CD4-positive, alpha-beta T cell treated with Interleukin-15 for 1 hour (primary cell): ENCODE measurements at places on chromosomes 16 and 17.

DNA sequence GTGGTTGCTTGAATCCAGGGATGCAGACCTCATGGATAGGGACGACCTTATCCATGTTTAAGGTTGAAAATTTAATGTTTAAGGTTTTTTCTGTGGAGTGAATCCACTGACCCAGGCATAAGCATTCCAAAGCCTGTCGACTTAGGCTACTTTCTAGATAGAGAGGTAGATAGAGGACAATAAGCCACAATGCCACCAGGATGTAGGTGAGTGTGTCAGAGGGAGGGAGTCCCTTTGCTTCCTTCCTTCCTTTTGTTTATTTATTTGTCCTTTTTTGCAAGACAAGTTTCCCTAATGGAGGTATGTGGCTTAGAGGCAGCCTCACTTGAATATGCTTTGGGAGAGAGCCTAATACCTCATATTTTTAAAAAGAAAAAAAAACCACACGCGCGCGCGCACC is 834.2 kb upstream of the SOX9 start:
- DNase-seq, result no peak

DNA sequence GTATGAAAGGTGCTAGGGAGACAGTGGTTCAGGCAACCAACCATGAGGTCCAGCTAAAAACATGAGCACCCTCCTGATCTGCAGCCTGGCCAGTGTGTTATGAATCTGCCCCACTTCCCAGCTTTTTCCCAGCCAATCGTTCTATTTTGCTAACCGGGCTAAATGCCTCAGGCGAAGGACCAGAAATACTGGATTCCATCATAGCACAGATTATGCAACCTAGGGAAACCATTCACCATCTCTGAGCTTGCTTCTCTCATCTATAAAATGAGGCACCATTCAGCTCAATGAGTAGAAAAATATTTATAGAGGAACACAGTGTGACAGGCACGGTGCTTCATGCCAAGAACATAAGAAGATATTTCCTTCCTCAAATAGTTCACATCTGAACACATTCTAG is 45.2 kb upstream of the NUDT7 start:
- no peak for DNase-seq

- no peak for DNase-seq
Observed at GRCh38 chr17:57593739-57594462, 151.2 kb downstream of the CCDC182 start.

DNA sequence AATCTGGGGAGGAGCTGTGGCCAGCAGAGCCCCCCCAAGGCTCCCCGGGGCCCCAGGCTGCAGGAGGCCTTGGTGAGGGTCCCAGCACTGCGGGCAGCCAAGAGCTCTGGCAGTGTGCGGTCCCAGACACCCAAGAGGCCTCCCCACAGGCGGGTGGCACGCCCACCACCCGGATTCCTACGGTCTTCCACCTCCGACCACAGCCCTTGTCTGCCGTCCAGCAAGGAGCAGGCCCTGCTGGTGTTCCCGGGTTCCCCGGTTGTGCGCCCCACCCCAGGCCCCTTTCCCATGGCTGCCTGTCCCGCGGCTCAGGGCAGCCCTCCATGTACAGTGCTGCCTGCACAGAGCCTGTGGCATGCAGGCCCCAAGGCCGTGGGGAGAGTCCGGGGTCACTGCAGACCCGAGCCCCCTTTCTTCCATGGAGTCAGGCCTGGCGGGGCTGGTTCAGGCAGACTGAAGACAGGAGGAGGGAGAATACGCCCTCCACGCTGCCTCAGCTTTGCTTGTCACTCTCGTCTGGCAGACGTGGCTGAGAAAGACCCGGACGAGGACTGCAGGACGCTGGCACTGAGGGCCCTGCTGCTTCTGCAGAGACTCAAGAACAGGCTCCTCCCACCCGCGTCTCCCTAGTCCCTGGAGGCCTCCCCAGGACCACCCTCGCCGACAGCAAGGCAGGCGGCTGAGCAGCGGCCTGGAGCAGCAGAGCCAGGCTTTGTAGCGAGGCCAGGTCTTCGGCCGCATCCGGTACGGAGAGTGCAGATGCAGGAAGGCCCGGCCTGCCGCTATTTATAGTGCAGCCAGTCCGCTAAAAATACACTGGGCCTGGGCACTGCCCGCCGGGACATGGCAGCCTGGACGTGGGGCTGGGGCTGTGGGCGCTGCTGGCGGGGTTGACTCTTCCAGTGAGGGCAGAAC is 16.4 kb downstream of the TELO2 start:
- no peak for DNase-seq

- no peak for DNase-seq
Observed at GRCh38 chr17:13538841-13539411, 62.8 kb downstream of the HS3ST3A1 start.

DNA sequence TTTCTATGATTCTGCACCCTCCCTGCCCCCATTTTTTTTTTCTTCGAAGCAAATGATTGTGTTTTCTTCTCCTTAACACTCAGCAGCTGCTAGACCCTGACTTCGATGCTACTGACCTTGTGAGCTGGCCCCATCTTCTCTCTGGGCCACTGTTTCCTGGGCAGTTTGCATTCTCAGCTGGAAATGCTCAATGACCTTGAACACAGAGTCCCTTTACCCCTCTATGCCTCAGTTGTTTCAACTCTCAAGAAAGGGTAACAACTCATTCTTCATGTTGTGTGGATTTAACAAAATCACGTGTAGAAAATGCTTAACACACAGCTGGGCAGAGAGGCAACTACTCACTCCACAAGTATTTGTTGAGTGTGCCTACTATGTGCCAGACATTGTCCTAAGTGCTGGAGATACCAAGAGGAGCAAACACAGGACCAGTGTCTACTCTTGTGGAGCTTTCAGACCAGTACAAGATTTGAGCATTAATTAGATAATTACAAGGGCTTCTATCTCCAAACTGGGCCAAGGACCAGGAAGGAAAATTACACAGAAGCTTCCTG is 66.2 kb downstream of the IQCK start:
- no peak for DNase-seq

- no peak for DNase-seq
Observed at GRCh38 chr17:48038687-48039086, 1.1 kb upstream of the COPZ2 start.

DNA sequence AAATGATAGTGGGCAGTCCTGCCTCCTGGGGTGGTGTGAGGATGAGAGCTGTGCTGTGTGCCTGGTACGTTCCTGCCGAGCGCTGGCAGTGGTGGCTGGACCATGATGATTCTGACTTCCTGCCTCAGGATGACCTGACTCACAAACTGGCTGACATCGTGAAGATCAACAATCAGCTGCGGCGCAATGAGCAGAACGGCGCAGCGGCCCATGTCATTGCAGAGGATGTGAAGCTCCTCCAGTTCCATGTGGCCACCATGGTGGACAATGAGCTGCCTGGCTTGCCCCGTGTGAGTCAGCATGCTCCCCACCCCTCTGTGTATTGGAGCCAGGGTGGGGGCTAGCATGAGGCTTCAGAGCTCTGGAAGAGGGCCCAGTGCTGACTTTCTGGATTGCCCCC is 13.1 kb downstream of the POLR2A start:
- no peak for DNase-seq

GRCh38 chr16:67548265-67549126 is 13.8 kb upstream of the CTCF start:
- DNase-seq, result peak; percentile 44

DNA sequence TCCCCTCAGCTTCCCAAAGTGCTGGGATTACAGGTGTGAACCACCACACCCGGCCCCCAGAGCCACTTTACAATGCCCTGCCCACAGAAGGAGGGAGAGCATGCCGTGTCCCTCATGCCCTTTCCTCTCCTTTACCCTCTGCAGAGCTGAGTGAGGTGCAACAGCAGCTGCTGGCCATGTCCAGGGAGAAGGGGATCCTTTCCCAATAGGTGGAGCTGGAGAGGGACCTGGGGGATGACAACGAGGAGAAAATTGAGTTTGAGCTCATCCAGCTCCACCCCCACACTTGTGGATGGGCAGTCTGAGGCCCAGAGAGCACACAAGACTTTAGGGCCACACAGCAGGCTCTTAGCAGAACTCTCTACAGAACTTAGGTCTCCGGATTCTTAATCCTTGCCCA is 7.9 kb upstream of the GSDMA start:
- no peak for DNase-seq

DNA sequence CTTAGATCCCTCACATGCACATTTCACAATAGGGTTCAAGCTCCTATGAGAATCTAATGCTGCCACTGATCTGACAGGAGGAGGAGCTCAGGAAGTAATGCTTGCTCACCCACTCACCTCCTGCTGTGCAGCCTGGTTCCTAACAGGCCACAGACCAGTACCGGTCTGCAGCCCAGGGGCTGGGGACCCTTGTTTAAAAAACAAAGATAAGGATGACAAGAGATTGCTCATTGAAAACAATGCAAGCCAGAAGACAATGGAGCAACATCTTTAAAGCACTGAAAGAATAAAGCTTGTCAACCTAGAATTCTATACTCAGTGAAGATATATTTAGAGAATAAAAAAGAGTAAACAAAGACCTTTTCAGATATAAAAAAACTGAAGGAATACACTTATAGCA is 22.8 kb upstream of the FA2H start:
- DNase-seq, result no peak

- DNase-seq, result no peak
Observed at GRCh38 chr17:15947271-15947670, 2.3 kb downstream of the ADORA2B start.

DNA sequence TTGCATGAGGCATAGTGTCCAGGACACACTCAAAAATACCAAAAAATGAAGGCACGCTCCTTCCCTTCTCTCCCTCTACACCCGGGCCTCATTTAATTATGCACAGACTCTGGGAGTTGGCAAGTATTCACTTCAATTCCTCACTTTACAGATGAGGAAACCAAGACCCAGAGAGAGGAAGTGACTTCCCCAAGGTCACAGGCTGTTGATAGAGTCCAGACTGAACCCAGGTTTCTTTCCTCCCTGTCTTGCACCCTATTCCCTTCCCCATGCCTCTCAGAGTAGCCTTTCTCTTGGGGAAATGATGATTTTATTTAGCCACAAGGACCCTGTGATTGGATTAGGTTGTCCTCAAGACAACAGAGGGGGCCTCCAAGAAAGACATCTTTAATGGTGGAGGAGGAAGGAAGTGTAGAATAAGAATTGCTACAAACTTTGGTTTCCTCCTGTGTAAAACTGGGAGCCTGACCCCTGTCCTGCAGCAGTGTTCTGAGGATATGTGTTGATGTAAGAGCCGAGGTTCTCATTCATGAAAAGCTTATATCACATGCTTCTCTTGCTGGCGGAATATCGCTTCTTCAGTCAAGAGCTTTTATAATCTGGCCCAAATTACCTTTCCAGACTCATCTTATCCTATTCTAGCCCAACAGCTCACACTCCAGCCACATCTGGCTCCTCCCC is 48.8 kb upstream of the SIAH1 start:
- DNase-seq, result no peak

DNA sequence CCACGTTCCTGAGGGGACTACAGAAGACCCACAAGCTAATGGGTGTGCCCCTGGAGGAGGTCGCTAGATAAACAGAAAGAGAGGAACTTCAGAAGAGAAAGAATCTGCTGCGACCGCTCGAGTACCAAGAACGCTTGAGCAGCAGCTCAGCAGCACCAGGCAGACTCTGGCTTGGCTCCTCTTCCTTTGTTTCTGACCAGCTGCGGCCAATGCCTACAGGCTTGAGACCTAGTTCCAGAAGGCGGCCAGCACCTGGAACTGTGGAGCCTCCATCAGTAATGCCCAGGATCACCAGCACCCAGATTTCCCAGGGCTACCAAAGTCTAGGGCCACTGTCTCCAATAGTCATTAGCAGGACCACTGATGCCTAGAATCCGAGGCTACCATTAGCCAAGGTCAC is 26.0 kb upstream of the GOSR2 start:
- DNase-seq, result no peak

- DNase-seq, result peak; percentile 67
Observed at GRCh38 chr16:50684823-50685461, 3.8 kb upstream of the SNX20 start.

- peak; percentile 66 for DNase-seq
Observed at GRCh38 chr17:76527430-76528111, 9.9 kb downstream of the CYGB start.

- DNase-seq, result peak; percentile 44
Observed at GRCh38 chr16:50709061-50709684, 15.8 kb downstream of the NOD2 start.

GRCh38 chr17:33803199-33803685 is 451.8 kb upstream of the CCL2 start:
- DNase-seq, result no peak

DNA sequence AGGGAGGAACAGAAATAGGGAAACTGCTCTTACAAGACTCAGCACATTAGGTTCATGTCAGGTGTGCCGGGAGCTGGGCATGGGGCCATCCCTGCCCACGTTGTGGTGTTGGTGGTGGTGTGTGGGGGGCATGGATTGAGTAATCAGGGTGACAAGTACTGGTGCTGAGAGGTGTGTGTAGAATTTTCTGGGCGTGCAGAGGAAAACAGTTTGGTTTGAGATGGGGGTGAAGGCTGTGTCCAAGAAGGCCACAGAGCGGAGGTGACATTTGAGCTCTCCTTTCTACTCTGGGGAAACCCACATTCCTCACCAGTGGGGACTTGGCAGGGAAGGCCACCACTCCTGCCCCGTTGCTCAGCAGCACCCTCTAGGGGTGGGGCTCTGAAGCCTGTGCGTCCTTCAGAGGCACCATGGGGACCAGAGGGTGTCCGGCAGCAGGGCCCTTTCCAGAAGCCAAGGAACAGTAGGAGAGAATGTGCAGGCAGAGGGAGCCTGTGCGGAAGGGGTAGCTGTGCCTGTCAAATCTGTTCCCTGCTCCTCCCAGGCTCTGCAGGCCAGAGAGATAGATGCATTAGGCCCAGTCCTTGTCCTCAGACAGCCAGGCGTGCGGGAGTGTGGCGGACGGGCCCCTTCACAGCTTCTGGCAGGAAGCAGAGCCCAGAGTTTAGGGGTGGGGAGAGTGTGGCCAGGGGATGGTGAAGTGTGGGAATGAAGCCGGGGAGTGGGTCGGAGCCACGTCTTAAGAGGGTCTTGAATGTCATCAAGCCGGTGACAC is 48.7 kb upstream of the GSE1 start:
- DNase-seq, result no peak

DNA sequence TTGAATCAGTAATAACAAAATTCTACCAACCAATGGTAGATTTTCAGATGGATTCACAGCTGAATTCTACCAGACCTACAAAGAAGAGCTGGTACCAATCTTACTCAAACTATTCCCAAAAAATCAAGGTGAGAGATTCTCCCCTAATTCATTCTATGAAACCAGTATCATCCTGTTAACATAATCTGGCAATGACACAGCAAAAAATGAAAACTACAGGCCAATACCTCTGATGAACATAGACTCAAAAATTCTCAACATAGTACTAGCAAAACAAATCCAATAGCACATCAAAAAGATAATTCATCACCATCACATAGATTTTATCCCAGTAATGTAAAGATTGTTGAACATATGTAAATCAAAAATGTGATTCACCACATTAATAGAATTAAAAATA is 234.4 kb upstream of the KIF2B start:
- no peak for DNase-seq
